Stimulated activated CD8-positive, alpha-beta memory T cell treated with anti-CD3 and anti-CD28 coated beads, Interleukin-15, amount 100 ng/mL, for 4 hours (primary cell): ENCODE measurements at places on chromosomes 3 and 15.

DNA sequence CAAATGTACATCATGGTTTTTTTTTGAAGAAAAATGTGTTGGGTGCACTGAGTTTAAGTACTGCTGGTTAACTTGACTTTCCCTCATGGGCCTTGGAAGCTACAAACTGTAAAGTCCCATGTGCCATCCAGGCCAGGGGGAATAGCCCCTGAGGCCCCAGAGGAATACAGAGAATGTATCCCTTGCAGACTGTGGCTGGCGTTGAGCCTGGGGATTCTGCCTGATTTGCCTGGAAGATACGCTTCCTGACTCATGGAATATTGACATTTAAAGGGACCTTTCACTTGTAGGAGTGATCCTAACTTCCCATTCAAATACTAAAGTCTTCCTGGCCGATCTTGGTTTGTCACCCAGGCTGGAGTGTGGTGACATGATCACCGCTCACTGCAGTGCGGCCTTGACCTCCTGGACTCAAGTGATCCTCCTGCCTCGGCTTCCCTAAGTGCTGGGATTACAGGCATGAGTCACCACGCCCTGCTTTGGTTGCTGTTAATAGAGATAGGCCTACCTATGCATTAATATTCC, 42.0 kb downstream of the ADAMTSL3 start:
- no peak for DNase-seq

- DNase-seq, result no peak
Measured at GRCh38 chr3:156158656-156159295, 38.4 kb downstream of the KCNAB1 start.

DNA sequence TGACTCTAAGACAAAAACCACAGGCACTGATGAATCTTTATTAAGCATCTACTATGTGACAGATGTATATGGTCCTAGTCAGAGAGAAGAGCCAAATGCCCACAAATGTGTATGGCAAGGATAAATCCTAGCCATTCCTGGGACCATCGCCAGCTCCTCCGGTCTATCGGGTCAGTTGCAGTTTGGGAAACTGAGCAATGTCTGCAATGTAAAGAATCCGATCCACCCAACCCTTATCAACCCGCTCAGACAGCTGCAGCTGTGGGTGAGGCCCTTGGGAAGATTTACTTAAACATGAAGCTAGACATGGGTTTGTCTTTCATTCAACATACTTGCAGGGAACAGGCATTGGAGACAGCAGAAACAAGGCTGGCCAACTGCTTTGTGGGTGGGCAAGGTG, 40.5 kb upstream of the CDV3 start:
- DNase-seq, result no peak

- DNase-seq, result no peak
Measured at GRCh38 chr15:65087411-65087810, 10.9 kb downstream of the KBTBD13 start.

DNA sequence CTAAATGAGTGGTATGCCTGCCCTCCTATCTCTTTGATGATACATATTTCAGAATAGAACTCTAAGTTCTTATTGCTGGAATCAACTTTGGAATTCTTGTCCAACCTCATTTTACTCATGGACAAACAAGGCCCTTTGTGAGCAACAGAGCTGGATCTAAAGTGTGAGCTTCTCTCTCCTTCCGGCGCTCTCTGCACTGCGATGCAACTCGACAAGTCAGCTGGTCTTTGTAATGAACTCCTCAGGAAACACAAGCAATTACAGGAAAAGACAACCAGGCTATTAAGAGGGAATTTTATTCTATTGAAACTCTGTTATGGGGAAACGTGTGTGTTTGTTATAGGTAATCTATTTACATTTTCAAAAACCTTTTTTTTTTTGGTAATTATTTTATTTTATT, 20.3 kb upstream of the NRROS start:
- DNase-seq, result no peak

DNA sequence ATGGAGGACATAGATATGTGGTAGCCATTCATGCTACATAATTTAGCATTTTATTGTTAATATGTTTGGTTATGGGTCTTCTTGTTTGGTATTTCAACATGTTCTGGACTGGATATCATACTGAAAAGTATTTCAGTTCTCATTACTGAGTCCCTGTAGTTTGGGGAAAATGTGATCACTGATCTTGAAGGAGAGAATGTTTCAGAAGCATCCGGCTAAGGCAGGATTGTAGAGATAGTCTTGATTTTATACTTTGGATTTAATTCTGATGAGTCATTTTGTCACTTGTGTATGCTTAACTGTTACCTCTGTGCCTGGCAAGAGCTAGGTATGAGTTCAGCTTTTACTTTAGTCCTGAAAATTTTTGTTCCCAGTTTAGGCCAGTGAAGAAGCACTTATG, 7.1 kb downstream of the CHD2 start:
- DNase-seq, result no peak

GRCh38 chr3:5271372-5271683, 83.8 kb downstream of the EDEM1 start:
- no peak for DNase-seq

DNA sequence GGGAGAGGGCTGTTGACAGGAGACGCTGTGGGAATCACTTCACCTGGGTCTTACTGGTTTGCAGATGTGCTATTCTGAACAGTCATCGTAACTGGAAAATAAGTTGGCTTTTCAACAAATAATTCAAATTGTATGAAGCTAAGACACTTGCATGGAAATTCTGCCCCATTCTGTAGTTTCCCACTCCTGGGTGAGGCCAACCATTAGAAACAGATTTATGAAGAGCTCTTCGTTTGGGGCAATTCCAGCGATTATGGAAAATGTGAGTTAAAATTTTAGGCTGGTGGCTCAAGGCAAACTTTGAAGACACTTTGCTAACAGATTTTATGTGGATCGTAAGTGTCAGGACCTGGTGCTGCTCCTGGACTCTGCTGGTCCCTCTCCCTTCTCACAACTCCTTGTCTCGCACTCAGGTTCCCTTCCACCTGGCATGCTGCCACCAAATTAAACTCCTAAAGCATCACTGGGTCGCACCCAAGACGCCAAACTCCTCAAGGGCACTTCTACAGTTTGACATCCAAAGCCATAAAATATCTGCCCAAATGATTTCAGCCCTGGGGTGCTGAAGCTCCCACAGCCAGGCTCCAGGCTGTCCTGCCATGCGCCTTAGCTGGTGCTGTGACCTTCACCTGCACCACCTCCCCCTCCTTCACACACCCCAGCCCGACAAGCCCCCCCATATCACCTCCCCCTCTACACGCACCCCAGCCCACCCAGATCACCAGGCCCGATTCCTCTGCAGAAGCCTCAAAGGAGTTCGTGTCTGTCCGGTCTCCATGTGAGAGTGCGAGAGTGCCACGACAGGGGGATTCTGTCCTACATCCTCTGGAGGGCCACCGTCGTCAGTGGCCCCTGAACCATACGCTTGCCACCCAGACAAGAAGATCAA, 138.4 kb downstream of the NSMCE3 start:
- no peak for DNase-seq

DNA sequence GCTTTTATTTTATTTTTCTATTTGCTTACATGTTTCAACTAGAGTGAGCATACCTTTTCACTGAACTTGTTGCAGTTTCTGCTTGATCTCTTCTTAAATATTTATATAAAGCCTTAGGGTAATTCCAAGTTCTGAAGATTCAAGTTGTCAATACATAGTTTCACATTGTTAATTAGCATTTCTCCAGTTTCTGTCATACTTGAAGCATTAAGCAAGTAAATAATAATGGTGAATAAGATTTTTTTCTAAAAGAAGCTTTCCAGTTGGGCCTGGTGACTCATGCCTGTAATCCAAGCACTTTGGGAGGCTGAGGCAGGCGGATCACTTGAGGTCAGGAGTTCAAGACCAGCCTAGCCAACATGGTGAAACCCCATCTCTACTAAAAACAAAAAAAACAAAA, 53.9 kb downstream of the CALML4 start:
- DNase-seq, result no peak

- no peak for DNase-seq
Measured at GRCh38 chr3:66639809-66640356, 139.1 kb upstream of the LRIG1 start.

DNA sequence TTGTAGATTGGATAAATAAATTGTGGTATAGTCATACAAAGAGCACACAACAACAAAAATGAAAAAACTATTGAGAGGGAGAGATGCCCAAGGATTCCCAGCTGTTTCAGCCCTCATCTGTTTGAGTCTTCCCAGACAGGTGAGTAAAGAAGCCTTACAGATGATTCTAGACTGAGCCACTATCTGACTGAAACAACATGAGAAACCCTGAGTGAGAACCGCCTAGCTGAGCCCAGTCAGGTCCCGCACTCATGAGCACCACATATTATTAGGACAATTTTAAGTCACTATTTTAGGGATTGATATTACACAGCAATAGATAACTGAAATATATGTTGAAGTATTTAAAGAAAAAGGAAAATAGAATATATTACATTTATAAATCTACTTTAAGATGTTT, 19.0 kb downstream of the POPDC2 start:
- DNase-seq, result no peak

- no peak for DNase-seq
Measured at GRCh38 chr3:126927401-126927750, 55.5 kb upstream of the PLXNA1 start.

GRCh38 chr15:36334059-36334458, 245.4 kb upstream of the CDIN1 start:
- DNase-seq, result no peak
